Fibroblast of mammary gland (primary cell): ENCODE measurements at places on chromosomes 3 and 15.

GRCh38 chr3:45968706-45969105 is 25.4 kb downstream of the CXCR6 start:
- DNase-seq: peak; percentile 56

- DNase-seq: peak; percentile 27
These were observed 17.0 kb downstream of the MAGI1 start for GRCh38 chr3:66021731-66022131.

GRCh38 chr3:72169561-72170472 is 384.9 kb upstream of the PROK2 start:
- no peak for DNase-seq

DNA sequence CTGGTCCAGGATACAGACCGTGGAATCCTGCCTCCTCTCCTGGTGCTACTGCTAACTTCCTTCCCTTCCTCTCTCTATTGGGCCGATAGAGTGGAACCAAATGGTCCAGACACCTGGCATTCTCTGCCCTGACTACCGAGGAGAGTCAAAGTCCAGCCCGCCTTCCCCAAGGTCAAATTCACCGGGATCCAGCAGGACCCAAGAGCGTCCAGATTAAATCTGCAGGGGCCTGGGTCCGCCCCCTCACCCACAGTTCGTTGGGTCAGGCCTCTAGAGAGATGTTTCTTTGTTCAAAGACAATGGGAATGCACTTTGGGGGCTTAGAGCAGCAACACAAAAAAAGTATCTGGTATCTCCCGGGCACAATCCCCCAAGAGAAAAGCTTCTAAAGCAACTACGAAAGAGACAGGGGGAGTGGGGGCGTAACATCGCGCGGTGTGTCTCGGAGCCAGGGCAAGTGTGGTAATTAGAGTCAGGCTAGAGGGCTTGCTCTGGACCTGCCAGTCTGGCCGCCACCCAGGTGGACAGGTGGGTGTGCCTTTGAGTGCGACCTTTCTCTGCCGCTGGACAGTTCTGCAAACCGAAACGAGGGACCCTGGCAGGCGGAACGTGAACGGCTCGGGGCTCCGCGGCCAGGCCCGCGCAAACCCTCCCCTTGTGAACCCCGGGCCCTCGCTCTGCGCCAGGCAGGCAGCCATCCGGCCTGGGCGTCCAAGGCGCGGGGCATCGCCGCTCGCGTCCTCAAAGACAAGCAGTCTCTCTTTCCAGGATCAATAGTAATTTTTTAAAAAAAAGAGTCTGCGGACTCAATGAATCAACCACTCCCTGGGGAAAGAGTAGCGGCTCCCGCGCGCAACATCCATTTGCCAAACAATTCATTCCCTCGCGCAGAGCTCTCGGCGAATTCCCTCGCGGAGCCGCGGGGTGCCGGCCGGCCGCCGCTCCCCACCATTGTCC is 806 bp downstream of the KLHL25 start:
- peak; percentile 59 for DNase-seq

GRCh38 chr3:35643495-35643894 is 4.2 kb downstream of the ARPP21 start:
- no peak for DNase-seq

DNA sequence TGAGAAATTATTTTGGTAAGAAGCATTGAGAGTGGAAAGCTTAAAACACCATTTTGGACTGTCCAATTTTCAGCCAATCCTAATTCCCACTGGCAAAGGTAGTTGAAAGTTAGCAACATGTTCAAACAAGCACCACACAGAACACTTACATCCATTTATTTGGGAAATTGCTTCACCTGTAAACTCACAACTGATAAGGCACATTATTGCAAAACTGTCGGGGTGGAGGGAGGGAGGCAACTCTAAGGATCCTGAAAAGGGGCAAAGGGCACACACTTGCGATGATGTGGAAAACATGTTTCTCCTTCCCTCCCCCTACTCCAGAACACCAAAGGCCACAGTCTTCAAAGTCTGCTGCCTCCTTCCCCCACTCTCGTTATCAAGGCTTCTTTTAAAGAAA is 9.4 kb downstream of the TMEM41A start:
- no peak for DNase-seq

DNA sequence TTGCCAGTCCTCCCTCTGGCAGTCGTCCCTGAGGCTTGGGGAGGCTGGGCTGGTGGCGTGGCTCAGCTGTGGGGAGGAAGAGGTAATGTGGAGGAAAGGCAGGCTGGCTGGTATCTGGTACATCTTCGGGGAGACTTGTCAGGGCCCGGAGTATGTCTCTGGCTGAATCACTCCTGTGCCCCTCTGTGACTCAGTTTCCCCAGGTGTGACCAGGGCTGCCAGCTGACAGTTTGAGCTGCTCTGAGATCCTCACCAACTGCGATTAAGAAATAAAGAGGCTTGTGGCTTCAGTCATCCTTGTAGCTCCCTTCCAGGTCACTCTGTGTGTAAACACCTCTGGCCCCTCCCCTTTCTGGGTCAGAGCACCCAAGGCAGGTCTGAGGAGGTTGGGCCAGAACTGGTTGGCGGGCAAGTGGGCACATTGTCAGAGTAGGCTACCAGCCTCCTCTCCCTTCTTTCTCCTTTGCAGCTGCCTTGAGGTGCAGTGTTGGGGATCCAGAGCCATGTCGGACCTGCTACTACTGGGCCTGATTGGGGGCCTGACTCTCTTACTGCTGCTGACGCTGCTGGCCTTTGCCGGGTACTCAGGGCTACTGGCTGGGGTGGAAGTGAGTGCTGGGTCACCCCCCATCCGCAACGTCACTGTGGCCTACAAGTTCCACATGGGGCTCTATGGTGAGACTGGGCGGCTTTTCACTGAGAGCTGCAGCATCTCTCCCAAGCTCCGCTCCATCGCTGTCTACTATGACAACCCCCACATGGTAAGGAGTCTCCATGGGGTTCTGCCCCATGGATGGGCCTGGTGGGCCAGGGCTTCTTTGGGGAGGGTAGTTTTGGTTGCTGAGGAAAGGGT is 3.0 kb downstream of the TEX264 start:
- DNase-seq: no peak

GRCh38 chr15:89784686-89784960 is 8.5 kb downstream of the MESP2 start:
- no peak for DNase-seq

DNA sequence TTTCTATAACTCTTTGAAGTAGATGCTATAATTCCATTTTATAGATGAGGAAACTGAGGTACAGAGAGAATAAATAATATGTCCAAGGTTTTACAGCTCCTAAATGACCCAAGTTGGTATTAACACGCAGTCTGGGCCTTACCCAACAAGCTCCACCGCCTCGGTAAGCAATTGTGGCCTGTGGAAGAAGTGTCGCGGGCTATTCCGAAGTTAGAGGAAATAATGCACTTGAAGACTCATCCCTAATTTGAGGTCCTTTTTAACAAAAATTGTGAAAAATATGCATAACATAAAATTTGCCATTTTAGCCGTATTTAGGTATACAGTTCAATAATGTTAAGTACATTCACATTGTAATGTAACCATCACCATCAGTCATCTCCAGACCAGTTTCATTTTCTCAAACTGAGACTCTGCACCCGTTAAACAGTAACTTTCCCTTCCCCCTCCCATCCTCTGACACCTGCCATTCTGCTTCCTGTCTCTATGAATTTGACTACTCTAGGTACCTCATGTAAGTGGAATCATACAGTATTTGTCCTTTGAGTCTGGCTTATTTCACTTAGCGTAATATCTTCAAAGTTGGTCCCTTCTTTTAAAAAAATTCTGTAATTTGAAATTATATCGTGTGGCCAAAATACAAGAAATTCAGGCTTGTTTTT is 18.2 kb downstream of the IDH3A start:
- DNase-seq: no peak

GRCh38 chr15:29687204-29687815 is 135.0 kb downstream of the TJP1 start:
- no peak for DNase-seq

DNA sequence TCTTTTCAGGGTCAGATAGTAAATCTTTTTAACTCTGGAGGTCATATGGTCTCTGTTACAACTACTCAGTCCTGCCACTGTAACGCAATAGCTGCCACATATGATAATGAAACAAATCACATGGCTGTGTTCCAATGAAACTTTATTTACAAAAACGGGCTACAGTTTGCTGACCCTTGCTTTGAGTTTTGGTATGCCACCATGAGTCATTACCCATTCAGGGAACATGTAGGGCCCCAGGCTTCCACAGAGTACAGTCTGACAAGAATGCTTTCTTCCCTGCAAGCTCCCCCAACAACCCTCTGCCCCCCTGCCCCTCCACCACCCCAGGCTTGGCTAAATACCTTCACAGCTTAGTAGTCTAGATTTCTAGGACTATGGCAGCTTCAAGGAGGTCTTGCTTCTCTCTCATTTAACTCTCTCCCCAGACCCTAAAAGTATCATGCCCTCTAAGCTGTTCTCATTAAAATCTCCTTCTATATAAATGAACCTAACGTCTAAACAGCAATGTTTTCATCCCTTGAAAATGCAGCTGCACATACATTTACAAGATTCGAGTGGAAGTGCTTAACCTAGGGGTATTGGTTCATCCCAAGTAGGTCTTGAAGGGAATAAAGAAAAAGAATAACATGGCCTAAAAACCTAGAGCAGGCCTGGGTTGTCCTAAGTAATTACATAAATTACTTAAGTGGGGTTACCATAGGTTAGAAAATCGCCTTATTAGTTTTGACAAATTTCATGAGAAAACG is 117.8 kb upstream of the PRICKLE2 start:
- peak; percentile 95 for DNase-seq

DNA sequence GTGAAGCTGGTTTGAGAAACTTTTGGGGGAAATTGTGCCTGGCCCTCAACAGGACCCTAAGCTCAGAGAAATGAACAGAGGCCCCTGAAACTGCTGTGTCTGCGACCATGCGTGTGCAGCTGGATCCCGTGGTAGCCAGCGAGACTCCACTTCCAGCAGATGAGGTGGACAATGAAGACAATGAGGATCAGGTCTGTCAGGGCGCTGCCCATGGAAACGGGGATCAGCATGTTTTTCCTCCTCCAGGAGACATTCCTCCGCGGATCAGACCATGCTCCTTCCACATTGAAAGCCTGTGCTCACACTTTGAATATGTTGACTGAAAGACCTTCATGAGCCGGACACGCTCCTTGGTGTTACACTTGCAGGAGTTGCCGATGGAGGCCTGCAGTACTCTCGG is 1439.8 kb upstream of the ALCAM start:
- no peak for DNase-seq

GRCh38 chr15:90400005-90400758 is 12.1 kb downstream of the IQGAP1 start:
- DNase-seq: no peak
